ENCODE measurements at places on chromosomes 5 and 9. TPM values are rescaled to one million over a fixed set of nuclear protein-coding genes. Genes with fewer than 3 reads are reported as not detected.

Gene IL5
- not detected for total RNA-seq

GRCh38 chr9:130039528-130040147 is 3.4 kb downstream of the FNBP1 start:
- DNase-seq: no peak

- DNase-seq: no peak
Observed at GRCh38 chr5:168675883-168676408, 96.8 kb upstream of the PANK3 start.

DNA sequence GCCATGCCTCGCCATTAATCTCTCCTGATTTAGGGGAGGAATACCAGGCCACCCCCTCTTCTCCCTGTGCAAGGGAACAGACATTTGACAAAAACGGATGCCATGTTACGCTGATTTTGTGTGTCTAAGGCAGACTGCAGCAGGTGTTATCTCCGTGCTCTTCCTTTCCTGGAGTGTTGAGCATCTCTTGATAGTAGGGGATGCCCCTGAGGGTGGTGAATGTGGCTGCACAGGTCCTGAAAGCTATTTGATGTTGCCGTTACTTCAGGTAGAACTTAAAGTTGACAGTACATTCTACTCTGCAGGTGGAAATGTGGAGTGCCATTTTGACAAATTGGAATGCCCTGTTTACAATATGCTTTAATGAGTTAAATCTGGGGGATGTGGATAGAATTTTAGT is 21.5 kb downstream of the TENT4A start:
- DNase-seq: no peak

Gene HMCN2
- total RNA-seq: not detected

Data from neural crest cell (in vitro differentiated cells).